ENCODE measurements at places on chromosomes 12 and 14. TPM values are rescaled to one million over a fixed set of nuclear protein-coding genes. Genes with fewer than 3 reads are reported as not detected.
A peak's percentile ranks its signal among the peaks of the same experiment; 100 is the strongest.

Gene FGD4
- 3.9 TPM for total RNA-seq

DNA sequence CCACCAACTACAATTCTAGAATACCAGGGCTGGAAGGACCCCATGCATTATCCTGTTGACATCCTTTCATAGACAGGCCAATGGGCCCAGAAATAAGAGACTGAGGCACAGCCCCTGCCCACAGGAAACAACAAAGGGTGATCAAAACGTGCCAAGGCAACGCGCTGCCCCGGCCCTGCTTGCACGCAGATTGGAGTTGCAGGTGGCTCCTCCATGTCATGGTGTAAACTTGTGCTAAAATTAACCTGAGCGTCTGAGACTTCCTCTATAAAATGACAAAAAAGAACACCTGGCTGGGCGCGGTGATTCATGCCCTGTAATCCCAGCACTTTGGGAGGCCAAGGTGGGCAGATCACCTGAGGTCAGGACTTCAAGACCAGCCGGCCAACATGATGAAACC, 30.1 kb downstream of the SPRING1 start:
- no peak for DNase-seq

GRCh38 chr12:48070731-48071130, 35.1 kb downstream of the SENP1 start:
- no peak for DNase-seq

Gene NAV3
- 1.6 TPM for total RNA-seq

Gene GLTP
- 82.6 TPM for total RNA-seq

Gene RNF10
- 79.7 TPM for total RNA-seq

DNA sequence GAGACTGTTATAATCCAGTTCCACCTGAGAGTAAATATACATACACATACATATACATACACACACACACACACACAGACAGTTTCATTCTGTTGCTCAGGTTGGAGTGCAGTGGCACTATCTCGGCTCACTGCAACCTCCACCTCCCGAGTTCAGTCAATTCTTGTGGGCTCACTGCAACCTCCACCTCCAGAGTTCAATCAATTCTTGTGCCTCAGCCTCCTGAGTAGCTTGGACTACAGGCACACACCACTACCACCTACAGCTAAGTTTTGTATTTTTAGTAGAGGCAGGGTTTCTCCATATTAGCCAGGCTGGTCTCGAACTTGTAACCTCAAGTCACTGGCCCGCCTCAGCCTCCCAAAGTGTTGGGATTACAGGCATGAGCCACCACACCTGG, 8.9 kb upstream of the PHLDA1 start:
- DNase-seq, result no peak

Gene RERGL
- not detected for total RNA-seq

- DNase-seq, result peak; percentile 36
Measured at GRCh38 chr14:58026967-58027366, 125.0 kb downstream of the ARMH4 start.

DNA sequence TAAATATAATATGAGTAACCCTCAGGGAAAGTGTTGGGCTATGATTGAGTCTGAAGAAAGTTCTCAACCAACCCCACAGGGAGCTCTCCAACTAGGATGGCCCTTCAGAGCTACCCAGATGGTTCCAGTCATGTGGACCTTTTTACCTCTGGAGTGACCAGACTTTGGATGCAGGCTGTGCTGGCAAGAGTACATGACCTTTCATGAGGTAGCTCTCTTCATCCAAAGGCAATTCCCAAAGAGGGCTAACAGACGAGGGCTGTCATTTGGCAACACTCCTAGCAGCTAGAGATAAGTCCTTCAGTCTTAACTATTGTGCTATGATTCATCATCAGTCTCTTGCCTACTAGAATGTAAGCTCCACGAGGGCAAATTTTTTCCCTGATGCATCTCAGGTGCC, 75.4 kb downstream of the DUSP6 start:
- no peak for DNase-seq

DNA sequence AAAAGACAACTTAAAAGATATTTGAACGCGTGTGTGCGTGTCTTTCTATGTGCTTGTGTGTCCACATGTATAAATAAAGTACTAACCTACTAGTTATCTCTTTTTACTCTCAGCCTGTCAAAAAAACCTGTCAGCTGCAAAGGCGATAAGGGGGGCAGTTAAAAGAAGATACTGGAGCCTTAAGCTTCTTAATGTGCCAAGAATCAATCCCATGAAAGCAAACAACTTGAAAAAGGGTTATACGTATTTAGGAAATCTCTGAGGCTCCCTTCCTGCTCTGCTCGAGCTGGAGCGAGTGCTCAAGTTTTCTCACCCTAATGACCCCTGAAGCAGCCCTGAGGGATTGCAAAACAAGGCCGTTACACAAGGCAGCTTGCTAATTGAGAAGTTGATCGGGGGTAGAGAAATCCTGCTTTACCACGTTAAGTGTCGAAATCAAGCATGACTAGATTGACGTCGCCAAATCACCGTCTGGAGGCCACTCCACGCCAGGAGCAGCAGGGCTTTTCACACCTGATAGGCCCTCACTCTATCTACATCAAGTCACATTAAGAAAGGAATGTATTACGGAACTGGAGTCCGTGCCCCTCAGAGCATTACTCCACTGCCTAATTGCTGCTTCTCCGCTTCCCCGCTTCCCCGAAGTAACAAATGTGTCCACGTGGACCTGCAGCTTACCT, 32.4 kb downstream of the LMO3 start:
- no peak for DNase-seq

GRCh38 chr14:30520536-30520935, 38.4 kb upstream of the G2E3 start:
- no peak for DNase-seq

GRCh38 chr14:96876747-96877146, 79.6 kb downstream of the VRK1 start:
- DNase-seq, result no peak

DNA sequence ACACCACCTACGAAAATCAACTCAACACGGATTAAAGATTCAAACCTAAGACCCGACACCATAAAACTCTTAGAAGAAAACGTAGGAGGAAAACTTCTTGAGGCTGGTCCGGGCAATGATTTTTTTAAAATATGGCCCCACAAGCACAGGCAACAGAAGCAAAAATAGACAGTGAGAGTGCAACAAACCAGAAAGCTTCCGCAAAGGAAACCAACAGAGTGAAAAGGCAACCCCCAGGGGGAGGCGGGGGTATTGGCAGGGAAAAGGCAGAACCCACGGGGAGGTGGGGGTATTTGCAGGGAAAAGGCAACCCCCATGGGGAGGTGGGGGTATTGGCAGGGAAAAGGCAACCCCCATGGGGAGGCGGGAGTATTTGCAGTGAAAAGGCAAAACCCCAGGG, 20.5 kb upstream of the FBRSL1 start:
- no peak for DNase-seq

Gene SLC25A47
- total RNA-seq, result not detected

- DNase-seq, result peak; percentile 29
Measured at GRCh38 chr14:34035177-34035933, 84.5 kb upstream of the EGLN3 start.

Gene PTCSC3
- not detected for total RNA-seq

DNA sequence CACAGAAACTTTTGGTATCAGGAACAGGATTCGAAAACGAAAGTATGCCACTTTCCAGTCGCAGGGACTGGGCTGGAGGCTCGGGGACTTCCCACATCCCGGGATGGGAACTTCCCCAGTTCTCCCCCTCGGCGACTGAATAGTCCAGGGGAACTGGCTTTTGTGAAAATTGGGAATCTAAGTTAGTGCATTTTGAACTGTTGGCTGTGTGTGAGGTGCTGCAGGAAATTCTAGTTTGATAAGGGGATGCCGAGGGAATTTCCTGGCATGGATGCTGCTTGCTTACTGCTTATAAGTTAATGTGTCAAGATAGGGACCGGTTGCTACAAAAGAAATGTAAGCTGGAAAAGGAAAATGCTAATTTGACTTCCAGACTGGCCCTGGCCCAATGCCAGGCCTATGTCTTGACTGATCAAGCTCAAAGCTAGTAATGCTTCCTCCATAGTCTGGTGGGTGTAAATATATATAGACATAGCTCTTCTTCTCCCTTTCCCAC, 73.4 kb upstream of the EIF5 start:
- peak; percentile 63 for DNase-seq

- DNase-seq, result peak; percentile 57
Measured at GRCh38 chr12:47650469-47650868, 55.4 kb downstream of the RPAP3 start.

Data from PC-3 (cell line).